ENCODE measurements at places on chromosomes 4 and X.

DNA sequence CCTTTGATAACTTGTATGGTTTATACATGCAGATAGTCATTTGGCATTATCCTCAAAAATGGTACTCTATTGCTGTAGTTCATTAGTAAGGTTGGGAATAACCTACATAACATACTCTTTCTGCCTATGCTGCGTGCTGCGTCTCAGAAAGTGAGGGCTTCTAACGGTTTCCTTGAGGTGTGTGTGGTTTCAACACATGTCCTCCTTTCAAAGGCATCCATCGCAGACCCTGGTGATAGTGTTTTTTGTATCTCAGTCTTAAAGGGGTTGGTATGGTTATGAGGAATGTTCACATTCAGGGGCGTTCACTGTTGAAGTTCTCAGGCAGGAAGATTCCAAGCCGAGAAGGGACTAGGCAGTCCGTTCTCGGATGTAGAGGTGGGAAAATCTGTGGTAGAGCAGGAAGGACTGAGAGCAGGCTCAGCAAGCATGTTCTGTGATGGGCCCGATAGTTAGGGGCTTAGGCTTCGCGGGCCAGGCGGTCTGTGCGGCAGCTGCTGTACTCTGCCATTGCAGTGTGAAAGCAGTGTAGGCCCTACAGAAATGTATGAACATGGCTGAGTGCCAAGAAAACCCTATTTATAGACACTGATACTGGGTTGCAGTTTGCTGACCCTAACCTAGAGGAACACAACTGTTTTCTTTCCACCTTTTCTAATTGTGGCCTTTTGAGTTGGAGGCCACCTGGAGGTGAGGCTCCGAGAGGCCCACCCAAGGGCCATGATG lies 123.2 kb downstream of the GPR143 start:
- no peak for DNase-seq

DNA sequence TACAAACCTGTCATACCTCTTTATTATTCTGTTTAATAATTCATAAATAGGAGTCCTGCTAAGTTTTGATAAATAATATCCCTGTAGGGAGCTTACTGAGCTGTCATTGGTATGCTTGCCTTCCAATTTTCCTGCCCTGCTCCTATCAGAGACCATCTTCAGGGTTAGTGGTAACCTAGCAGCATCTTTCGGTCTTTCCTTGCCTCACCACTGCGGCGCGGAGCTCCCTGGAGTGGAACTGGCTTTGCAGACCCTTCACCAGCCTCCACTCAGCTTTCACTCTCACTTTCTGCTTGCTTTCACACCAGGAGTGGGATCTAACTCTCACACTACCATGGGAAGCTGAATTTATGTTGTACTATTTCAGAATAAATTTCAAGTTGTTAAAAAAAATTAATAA lies 481.7 kb upstream of the ATOH1 start:
- DNase-seq: no peak

- DNase-seq: no peak
Measured at GRCh38 chr4:103092245-103092644, 7.4 kb downstream of the BDH2 start.

DNA sequence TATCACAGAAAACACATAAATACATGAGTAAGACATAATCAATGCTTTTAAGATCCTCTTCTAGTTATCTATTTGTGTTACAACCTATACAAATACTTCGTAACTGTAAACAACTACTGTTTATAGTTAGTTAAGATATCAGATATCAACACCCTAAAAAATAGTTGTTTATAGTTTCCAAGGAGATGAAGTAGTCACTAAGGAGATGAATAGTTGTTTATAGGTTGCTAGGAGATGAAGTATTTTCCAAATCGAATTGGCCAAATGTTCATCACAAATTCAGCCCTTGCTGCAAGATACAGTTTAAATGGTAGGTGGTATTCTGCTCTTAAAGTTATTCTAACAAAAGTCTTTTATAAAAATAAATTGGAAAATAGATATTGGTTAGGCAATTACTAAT lies 618.2 kb upstream of the PCDH10 start:
- DNase-seq: peak; percentile 10

- DNase-seq: no peak
Measured at GRCh38 chrX:3159995-3160720, 118.9 kb downstream of the ARSF start.

GRCh38 chr4:176533159-176533558 lies 213.4 kb downstream of the SPCS3 start:
- no peak for DNase-seq

All from COR-L47 (cell line).